NCI-H226 (cell line): ENCODE measurements at places on chromosomes 13 and 19.

- peak; percentile 61 for DNase-seq
Observed at GRCh38 chr13:38421590-38422560, 72.2 kb downstream of the UFM1 start.

DNA sequence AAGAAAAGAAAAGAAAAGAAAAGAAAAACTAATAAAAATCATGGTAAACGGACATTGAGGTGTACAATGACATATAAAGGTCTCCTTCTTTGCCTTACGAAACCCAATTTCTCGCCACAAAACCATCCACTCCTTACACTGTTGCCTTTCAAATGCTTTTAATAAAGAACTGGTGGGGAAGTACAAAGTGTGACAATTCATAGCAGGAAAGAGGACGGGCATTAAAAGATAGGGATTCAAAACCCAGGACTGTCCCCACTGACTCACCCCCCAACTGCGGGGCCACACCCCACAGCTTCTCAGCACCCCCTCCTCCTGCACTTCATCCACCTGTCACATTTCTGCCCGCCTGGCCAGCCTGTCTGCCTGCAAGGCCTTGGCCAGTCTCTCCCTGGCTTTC is 2.4 kb downstream of the MBD3L2B start:
- no peak for DNase-seq

- no peak for DNase-seq
Observed at GRCh38 chr13:96816261-96816660, 178.0 kb downstream of the OXGR1 start.

GRCh38 chr13:45897562-45897961 is 46.0 kb upstream of the SIAH3 start:
- no peak for DNase-seq

DNA sequence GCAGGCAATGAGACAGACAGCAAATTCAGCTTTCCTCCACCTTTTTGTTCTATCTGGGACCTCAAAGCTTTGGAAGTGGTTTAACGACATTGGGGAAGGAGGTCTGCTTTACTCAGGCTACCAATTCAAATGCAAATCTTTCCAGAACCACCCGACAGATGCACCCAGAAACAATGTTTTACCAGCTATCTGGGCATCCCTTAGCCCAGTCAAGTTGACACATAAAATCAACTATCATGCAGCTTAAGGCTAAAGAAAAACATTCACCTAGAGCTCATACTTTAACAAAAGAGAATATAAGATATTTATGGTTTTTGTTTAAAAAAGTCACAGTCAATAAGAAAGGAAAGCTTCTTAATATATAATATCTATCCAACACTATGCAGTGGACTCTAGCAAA is 246.0 kb downstream of the NALCN start:
- DNase-seq, result no peak

- no peak for DNase-seq
Observed at GRCh38 chr13:32857077-32857476, 159.1 kb upstream of the KL start.

- DNase-seq, result peak; percentile 12
Observed at GRCh38 chr19:41795031-41795461, 1.3 kb upstream of the CEACAM3 start.

DNA sequence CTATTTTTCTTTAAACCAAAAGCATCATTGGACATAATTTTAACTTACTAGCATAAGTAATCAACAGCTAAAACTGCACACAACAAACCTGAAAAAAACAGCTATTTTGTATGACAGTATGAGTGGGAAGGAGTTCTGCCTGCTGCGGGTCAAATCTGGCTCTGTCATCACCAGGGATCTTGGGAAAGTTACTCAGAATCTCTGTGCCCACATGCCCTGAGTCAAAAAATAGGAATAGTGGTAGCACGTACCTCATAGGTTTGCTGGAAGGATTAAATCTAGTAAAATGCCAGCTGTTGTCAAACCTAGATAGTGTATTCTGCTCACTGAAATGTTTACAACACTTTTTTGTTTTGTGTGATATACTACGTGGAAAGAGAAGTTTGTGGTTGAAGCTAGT is 1.1 kb downstream of the CLN5 start:
- DNase-seq, result no peak

DNA sequence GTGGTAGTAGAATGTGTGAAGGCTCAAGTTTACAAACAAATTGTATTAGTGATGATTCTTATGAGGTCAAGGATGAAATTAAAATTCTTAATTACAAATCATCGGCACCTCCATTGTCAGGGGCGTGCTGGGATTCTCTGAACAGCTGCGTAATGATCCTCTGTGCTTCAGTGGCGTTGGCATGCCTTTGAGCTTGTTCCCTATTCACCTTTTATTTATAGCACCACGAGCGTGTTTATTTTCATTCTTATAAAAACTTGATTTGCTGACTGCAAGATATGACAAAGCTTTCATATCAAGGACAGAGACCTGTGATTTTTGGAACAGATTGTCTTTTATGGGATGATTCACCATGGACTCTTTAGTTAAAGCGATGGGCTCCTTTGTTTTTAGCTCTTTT is 18.2 kb upstream of the UBL3 start:
- DNase-seq, result no peak

GRCh38 chr13:96741779-96742178 is 252.5 kb downstream of the OXGR1 start:
- DNase-seq, result no peak

DNA sequence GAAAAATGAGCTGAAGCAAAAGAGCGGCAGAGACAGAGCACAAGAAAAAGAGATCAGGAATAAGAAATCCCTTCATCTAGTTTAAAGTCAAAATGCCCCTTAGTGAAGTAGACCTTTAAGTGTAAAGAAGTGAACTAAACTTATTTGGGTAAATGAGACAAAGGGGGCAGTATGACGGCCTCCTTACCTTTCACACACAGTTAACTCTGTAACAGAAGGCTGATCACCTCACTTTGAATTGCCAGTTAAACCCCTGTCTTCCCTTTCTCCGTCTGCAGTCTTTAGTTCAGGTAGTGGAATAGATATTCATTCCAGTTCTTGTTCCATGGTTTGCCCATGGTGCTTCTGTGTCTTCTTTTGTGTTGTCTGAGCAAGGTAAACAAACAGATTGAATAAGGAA is 1029.8 kb downstream of the DIAPH3 start:
- no peak for DNase-seq

- DNase-seq, result peak; percentile 31
Observed at GRCh38 chr13:87827479-87827878, 156.3 kb downstream of the SLITRK5 start.

DNA sequence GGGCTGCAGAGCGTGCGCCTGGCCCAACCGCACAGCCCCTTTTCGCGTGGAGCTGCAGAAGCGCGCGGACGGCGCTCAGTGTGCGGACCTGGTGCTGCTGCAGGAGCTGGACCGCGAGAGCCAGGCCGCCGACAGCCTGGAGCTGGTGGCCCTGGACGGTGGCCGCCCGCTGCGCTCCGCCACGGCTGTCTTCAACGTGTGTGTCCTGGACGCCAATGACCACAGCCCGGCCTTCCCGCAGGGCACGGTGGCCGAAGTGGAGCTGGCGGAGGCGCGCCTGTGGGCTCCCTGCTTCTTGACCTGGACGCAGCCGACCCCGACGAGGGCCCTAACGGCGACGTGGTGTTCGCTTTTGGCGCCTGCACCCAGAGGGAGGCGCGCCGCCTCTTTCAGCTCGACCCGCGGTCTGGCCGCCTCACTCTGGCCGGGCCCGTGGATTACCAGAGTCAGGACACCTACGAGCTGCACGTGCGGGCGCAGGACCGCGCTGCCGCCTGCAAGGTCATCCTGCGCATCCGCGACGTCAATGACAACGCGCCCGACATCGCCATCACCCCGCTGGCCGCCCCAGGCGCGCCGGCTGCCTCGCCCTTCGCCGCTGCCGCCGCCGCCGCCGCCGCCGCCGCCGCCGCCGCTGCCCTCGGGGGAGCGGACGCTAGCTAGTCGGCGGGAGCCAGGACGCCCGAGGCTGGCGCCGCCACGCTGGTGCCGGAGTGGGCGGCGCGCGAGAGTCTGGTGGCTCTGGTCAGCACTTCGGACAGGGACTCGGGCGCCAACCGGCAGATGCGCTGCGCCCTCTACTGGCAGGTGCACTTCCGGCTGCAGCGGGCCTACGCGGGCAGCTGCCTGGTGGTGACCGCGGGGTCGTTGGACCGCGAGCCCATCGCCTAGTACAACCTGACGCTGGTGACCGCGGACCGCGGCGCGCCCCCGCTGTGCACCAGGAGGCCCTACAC is 172.2 kb downstream of the OLFM4 start:
- no peak for DNase-seq

- no peak for DNase-seq
Observed at GRCh38 chr19:57071444-57071843, 48.3 kb upstream of the USP29 start.

- DNase-seq, result no peak
Observed at GRCh38 chr19:41303954-41304353, 6.0 kb upstream of the CCDC97 start.

GRCh38 chr19:5166262-5166661 is 174.3 kb downstream of the PTPRS start:
- DNase-seq, result peak; percentile 47

GRCh38 chr19:31104451-31104850 is 244.8 kb downstream of the TSHZ3 start:
- no peak for DNase-seq
